Chondrocyte (in vitro differentiated cells): ENCODE measurements at places on chromosomes 2 and 18. TPM values are rescaled to one million over a fixed set of nuclear protein-coding genes. Genes with fewer than 3 reads are reported as not detected.

DNA sequence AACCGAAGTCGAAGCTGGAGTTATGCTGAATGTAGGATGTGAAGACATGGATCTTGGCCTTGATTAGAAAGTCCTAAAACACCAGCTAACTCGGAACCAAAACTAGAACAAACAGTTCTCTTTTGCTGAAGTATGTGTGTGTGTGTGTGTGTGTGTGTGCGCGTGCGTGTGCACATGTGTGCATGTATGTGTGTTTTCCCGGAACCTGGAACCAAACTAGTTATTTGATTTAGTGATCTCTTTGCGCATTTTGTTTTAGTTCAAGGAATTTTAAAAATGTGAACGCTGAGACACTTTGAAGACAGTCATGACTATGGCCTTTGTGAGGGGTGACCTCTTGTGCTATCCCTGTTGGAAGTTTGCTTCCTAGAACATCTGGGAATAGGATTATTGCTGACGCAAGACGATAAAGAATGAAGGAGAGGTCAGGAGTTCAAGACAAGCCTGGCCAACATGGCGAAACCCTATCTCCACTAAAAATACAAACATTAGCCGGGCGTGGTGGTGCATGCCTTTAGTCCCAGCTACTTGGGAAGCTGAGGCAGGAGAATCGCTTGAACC is 23.8 kb downstream of the FHL2 start:
- peak; percentile 14 for DNase-seq

GRCh38 chr2:100423631-100424030 is 6.2 kb upstream of the CHST10 start:
- DNase-seq = no peak

DNA sequence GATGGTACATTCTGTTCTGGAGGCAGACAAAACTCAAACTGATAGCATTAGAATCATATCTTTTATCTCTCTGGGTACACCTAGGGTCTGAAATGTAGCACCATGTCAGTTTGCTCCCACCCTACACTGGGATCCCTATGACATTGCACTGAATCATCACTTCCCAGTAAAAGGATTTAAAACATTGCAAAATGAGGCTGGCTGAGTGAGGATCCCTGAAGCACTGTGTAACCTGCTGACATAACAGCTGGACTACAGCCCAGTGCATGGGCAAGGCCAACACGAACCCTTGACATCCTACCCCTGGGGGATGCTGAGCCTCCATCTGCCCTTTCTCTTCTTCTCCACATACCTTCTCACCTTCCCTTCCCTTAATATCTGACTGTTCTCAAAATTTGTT is 253.2 kb downstream of the TTC32 start:
- DNase-seq = no peak

DNA sequence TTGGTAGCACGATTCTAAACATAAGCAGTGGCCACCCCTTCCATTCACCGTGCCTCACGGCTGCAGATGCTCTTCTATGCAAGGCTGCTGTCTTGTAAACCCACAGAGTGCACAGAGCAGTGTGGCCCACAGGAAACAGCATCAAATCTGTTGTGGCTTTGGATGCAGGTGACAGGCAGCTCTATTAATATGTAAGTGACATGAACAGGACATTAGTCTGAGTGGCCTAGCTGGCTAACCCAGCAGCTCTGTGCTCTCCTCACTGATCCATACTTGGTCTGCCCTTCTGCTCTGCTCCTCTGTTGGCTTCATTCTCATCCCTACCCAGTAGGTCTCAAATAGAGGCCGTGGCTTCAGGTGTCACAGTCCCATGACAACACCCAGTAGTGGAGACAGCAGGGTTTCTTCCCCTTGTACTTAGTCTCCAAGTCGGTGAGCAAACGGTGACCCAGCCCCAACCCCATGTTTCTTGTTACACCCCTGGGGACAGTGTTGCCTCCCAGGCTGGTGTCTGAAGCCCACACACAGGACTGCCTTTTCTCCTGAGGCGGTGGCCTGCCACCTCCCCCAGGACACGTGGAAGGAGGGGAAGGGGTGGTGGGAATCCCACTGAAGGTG is 5.8 kb downstream of the SH3RF3 start:
- no peak for DNase-seq

DNA sequence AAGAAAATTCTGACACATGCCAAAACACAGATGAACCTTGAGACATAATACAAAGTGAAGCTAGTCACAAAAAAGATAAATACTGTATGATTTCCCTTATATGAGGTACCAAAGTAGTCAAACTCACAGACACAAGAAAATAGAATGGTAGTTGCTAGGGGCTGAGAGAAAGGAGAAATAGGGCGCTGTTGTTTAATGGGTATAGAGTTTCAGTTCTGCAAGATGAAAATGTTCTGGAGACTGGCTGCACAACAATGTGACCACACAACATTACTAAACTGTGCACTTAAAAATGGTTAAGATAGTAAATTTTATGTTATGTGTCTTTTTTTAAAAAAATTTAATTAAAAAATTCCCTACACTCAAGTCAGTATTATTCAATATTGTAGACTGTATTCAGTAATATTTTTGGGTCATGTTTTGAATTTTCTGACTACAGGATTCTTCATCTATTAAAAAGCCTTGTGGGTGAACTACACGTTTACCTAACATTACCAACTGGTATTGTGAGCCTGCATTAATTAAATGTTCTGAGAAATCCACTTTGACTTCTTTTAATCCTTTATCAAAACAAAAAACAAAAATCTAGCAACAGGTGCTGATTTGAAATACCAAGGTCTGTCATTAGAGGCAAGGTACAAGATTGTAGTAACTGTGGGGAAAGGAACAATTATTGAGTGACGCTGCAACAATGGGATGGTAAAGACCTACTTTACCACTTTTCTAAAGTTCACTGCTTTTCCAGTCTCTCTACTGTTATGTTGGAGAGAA is 140.8 kb upstream of the ZFP36L2 start:
- no peak for DNase-seq

DNA sequence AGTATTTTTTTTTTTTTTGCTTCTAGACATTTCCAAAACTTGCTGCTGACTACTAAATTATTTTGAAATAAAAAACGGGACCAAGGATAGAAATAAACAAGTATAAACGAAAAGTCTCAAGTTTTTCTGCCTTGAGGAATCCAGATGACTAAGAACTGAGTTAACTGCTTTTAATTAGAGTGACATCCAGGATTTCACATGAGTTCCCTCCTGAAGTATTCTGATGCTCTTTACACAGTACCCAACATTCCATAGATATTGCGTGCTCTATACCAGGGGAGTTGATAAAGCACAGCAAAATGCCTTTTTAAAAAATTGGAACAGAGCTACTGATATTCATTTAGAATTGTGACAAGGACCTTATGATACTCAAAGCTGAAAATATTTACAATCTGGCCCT is 618.0 kb downstream of the CCDC85A start:
- no peak for DNase-seq

Gene HRH4
- total RNA-seq = not detected in 3 replicates

Gene CD226
- 0.62 to 1.3 TPM (median 0.82 TPM) in 3 replicates for total RNA-seq

Gene VAMP5
- total RNA-seq = 1.8 to 2.4 TPM in 2 of 3 replicates, not detected in the other

Gene PTPRN
- total RNA-seq = 0.67 to 0.87 TPM (median 0.80 TPM) in 3 replicates

Gene NTSR2
- total RNA-seq = not detected in 3 replicates
